Fibroblast of the conjunctiva (primary cell): ENCODE measurements at places on chromosomes 11 and 22.

- DNase-seq: peak; percentile 54
These were observed 2.1 kb downstream of the CCND1 start for GRCh38 chr11:69642913-69643632.

DNA sequence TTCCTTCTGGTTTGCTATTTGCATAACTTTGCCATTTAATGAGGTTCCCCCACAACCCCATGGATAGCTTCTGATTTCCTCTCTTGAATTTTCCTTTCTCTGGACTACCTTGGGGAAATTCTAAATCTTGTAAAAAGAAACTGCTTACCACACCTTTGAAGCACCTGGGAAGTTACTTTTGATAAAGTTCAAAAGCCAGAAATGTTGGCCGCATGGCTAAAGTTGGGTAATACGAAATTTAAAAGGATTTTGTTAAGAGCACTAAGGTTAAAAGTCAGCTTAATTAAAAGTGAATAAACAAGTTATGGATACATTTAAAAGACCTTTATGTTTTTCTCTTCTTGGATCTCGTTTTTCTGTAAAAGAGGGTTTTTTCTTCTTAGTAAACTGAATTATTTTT, 5.5 kb downstream of the CASP4 start:
- DNase-seq: no peak

- DNase-seq: no peak
These were observed 9.8 kb downstream of the SCN4B start for GRCh38 chr11:118142809-118143208.

GRCh38 chr22:42768385-42769035, 47.8 kb upstream of the A4GALT start:
- no peak for DNase-seq

- peak; percentile 16 for DNase-seq
These were observed 872 bp downstream of the TMA7B start for GRCh38 chr22:39960791-39961746.

- DNase-seq: no peak
These were observed 6.0 kb upstream of the LRRC10B start for GRCh38 chr11:61502522-61502921.

DNA sequence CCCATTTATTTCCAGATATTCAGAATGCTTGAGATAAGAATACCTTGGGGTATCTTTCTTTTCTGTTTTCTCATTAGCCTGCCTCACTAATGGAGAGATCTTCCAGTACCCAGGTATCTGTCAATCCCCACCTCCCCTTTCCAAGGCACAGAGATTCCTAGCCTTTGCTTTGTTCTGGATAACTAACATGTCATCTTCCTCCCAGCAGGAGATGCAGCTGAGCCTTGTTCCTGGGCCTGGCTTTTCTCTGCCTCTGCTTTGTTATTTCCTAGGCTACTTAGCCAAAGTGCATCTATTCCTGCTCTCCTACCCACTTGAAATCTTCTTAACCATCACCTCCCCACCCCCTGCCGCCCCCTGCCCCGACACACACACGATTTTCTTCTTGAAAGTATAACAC, 297.1 kb downstream of the NELL1 start:
- DNase-seq: no peak

DNA sequence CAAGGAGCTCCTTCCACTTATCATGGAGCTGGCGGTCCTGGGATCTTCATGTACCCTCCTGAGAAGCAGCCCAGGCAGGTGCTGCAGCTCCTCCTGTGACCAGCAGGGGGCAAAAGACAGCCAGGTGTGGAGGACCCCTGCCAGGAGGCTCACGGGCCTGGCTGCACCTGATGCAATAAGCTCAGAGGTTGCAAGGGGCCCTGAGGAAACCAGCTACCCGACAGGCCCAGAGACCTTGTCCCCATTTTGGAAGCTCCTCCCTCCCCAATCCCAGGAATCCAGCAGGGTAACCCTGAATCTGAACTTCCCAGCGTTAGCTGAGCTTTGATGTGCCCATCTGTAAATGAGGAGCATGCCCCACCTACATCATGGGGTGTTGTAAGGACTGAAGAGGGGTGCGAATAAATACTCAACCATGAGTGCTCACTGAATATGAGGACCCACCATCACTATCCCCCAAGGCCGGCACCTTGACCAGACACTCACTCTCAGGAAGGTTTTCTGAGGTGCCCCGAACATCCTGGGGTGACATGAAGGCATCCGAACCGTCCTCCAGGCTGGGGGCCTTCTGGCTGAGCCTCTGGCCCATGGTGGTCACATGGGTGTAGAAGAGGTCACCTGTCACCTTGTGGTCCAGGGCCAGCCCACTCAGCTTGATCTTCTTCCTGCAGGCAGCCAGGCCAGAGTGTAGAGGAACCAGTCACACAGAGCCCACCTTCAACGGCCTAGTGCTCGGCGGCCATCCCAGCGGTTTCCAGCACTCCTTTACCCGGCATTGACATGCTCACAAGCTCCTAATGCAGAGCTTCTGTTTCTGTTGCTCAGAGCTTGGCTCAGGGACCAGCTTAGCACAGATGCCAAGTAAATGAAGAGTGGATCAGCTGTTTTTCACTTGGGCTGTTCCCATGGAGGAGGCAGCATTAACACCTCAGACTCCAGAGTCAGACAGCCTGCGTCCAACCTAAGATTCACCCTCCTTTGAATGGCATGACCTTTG, 21.7 kb downstream of the SLC43A1 start:
- DNase-seq: no peak

DNA sequence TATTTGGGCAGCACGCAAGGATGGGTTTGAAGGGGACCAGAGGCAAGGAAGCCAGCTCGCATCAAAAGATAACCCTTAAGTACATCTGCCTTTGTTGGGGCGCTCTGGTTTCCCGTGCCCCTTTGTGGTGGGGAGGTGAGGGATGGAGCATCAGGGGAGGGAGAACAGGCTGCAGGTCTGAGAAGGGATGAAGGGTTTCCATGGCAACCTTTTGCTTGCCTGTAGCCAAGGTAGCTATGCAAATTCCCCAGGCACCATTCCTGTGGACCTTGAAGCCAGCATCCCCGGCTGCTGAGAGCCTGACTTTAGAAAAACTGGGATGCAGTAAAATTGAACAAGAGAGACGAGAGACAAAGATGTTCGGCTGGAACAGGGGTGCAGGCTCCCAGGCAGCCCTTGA, 75.7 kb downstream of the SEZ6L start:
- DNase-seq: no peak

DNA sequence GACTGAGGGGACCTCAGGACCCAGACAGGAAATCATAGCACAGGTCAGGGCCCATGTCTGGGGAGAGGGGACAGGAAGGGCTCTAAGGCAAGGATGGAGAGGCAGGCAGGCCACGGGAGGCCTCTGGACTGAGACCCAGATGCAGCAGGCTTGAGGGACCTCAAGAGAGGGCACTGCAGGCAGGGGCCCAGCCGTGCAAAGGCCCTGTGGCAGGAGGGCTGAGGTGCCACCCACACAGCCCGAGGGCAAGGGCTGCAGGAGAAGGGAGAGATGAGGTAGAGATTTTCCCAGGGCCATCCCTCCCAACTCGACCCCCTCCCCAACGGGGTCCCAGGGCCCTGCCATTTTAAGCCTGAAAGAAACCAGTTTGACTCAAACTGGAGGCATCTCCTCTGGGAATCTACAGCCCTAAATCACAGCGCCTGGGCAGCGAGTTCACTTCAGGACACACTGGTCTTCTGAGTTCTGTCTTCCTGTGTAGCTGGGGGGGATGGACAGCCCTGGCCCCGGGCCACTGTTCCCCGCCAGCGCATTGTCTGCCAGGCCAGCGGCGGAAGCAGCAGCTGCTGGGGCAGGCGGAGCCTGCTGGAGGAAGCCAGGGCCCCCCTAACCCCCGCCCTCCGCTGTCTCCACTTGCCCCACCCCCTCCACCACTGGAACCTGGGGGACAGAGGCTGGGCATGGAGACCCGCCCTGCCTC, 20.3 kb upstream of the WNT7B start:
- DNase-seq: peak; percentile 93

DNA sequence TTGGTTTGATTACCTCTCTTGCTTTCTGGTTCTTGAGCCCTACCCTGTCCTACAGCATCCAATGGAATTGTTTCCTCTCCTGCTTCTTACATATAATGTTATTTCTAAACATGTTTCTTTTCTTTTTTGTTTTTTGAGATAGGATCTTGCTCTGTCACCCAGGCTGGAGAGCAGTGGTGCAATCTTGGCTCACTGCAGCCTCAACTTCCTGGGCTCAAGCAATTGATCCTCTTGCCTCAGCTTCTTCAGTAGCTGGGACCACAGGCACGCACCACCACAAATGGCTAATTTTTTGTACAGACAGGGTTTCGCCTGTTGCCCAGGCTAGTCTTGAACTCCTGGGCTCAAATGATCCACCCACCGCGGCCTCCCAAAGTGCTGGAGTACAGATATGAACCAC, 105.9 kb downstream of the SGSM3 start:
- DNase-seq: no peak

DNA sequence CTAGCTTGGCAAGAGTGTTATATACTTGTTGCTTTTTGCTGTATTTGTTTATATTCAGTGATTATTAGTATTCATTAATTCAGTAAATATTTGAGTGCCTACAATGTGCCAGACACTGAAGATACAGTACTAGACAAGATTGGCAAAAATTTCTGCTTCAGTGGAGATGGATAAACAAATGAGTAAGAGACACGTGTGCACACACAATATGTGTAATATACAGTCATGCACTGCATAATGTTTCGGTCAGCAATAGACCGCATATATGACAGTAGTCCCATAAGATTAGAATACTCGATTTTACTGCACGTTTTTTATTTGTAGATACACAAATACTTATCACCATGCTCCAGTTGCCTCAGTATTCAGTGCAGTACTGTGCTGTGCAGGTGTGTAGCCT, 104.9 kb upstream of the GAL start:
- DNase-seq: no peak

- no peak for DNase-seq
These were observed 2.0 kb downstream of the LRRC4C start for GRCh38 chr11:41457216-41458014.

- DNase-seq: peak; percentile 51
These were observed 4.1 kb downstream of the MMP20 start for GRCh38 chr11:102620818-102621561.
